SJCRH30 (cell line): ENCODE measurements at places on chromosomes 6 and 20. TPM values are rescaled to one million over a fixed set of nuclear protein-coding genes. Genes with fewer than 3 reads are reported as not detected.

- DNase-seq: no peak
Measured at GRCh38 chr6:43970068-43970912, 157.0 kb downstream of the MRPL14 start.

DNA sequence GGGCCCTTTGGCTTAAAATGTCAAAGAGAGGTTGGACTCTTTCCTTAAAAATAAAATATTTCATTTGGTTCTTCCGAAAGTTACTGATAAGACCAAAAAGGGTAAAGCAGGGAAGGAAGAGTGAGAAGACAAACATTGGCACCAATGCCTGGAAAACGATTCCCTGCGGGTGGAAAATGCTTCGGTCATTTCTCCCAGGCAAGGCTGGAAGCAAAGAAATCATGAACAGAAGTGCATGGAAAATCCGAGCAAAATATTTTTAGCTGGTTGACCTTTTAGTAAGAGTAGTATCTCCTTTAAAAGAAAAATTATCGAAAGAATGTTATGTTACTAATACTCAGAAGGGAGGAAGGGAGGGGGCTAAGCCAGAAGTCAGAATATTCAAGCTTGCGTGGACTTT, 62.7 kb downstream of the TMEM170B start:
- DNase-seq: no peak

SLC17A9 gene
- 1.1 and 2.1 TPM in 2 replicates for total RNA-seq

DNA sequence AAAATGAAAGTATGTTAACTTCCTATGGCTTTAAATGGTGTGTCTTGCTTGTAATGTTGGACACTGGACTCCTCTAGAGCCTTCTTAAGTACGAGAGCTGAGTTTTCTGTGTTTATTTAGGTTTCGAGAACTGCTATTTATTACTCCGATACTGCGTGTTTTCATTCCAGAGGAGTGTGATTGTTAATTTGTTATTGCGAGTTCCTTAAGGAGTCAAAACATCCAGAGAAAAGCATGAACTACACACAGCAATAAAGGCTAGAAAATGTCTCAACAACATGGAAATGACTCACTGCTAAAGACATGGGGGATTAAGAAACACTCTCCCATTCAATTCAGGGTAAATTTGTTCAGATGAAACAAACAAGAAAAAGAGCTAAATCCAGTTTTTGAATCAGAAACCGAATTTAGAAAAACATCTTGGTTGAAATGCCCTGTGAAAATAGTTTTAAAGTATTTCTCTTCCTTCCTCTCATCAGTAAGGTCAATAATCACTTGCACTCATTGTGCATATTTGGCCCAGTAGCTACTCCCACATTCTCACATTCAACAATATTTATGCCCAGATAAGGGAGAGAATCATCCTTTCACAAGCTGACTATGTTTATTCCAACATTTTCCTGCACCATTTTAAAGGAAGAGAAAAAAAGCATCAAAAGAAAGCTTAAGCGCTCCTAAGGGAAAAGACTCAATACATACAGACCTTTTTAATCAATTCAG, 36.0 kb downstream of the ATXN1 start:
- DNase-seq: no peak

DNA sequence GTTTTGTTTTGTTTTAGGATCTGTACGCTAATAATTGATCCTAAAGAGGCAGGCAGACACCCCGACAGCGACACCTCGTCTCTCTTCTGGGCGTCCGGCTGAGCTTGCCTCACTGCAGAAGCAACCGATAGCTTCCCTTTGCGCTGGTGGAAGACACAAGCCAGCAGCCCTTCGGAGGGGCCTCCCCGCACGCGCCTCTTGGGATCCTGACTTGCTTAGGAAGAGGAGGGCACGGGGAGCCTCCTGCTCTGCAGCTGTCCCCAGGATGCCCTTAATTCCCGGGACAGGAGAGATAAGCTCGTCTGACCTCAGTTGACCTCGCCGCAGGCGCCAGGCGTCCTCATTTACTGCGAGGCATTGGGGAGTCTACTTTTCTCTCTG, 94.0 kb downstream of the CD83 start:
- peak; percentile 80 for DNase-seq

DNA sequence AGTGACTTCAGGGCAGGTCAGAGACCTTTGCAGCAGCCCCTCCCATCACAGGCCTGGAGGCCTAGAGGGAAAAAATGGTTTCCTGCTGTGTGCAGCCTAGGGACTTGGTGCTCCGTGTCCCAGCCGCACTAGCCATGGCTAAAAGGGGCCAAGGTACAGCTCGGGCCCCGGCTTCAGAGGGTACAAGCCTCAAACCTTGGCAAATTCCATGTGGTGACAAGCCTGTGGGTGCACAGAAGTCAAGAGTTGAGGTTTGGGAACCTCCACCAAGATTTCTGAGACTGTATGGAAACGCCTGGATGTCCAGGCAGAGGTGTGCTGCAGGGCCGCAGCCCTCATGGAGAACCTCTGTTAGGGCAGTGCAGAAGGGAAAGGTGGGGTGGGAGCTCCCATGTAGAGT, 34.0 kb downstream of the UBE3D start:
- peak; percentile 6 for DNase-seq

IP6K3 gene
- total RNA-seq: 10.3 and 11.2 TPM in 2 replicates

GRCh38 chr6:111741177-111741952, 131.9 kb downstream of the FYN start:
- DNase-seq: no peak

DLK2 gene
- total RNA-seq: 5.4 and 5.8 TPM in 2 replicates
